Ovary (tissue), 10 donors: ENCODE measurements at places on chromosomes 11 and 22. TPM values are rescaled to one million over a fixed set of nuclear protein-coding genes. Genes with fewer than 3 reads are reported as not detected.
A peak's percentile ranks its signal among the peaks of the same experiment; 100 is the strongest.

DNA sequence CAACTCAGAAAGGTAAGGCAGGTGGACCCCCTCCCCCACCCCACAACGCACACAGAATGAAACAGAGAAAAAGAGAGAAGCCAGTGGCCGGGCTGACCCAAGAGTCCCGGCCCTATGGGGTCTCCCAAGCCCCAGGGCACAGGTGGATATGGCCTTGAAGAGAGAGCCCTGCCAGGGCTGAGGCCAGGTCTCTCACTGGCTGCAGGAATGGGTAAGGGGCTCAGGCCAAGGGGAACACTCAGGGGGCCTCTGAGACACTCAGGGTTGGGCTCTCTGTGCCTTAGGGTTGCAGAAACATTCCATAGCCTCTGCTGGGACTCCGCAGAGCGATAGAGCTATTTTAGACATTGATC is 98.0 kb downstream of the PDE2A start:
- H3K36me3 ChIP-seq = no peaks in the 10 kb centered on the region
- H3K27me3 ChIP-seq = no peaks in the 10 kb centered on the region
- no peak overlapping the region for H3K27ac ChIP-seq
- no peaks in the 10 kb centered on the region for H3K4me1 ChIP-seq
- no peak overlapping the region for H3K4me3 ChIP-seq
- DNase-seq = no peak

TRIM51 gene
- not detected for total RNA-seq

DNA sequence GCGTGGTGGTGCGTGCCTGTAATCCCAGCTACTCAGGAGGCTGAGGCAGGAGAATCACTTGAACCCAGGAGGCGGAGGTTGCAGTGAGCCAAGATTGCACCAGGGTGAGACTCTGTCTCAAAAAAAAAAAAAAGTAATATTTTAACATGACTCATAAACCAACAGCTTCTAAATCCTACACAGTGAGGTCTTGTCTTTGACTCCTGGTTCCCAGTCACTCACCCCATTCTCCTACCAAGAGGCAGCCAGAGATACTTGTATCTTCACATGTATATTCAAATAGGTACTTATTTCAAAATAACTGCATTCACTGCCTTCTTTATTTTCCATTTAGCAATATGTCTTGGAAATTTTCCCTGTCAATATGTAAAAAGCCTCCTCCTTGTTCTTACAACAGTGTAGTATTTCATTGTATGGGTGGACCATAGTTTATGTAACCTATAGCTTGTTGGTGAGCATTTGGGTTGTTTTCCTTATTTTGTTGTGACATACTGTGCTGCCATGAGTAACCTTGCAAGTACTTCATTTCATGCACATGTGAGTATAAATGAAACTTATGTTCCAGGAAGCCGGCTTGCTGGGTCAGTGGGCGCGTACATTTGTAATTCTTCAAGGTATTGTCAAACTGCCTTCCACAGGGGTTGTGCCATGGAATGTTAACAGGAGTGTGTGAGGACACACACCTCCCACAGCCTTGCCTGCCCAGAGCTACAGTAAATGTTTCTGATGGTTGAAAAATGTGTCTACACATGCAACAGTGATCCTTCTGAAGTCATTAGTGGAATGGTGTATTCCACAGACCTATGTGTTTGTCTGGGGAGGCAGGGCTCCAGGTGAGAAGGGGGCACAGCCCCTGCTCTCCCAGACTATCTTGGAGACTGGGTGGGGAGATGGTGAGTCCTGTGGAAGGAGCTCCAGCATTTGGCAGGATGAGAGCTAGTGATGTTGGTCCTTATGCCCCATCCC is 47.9 kb downstream of the OSBP2 start:
- H3K4me1 ChIP-seq = no peaks in the 10 kb centered on the region
- H3K27ac ChIP-seq = no peak overlapping the region
- H3K36me3 ChIP-seq = no peaks in the 10 kb centered on the region
- no peak overlapping the region for H3K4me3 ChIP-seq

DNA sequence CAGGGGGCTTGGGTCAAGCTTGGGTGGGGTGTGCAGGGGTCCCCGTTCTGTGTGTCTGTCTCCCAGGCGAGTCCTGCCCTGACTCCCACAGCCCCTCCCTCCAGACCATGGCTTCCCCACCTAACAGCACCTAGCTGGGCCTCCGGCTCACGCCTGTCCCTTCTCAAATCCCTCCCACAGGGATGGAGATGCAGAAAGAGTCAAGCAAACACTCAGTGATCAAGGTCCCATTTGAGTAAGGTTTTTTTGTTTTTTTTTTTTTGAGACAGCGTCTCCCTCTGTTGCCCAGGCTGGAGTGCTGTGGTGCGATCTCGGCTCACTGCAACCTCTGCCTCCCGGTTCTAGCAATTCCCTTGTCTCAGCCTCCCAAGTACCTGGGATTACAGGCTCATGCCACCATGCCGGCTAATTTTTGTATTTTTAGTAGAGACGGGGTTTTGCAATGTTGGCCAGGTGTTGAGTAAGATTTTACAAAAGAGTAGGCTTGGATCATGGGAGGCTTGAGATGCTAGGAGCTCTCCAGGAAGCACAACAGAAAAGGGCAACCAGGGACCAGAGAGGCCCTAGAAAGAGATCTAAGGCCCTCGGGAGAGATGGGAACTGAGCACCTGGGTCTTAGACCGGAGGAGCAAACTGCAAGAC is 5.7 kb downstream of the APOBEC3D start:
- DNase-seq = no peak
- H3K27me3 ChIP-seq = no peaks in the 10 kb centered on the region
- no peaks in the 10 kb centered on the region for H3K36me3 ChIP-seq
- peaks cover 2% of the 10 kb centered on the region for H3K4me1 ChIP-seq
- H3K27ac ChIP-seq = no peak overlapping the region
- no peak overlapping the region for H3K4me3 ChIP-seq

HBB gene
- total RNA-seq = 58.5 TPM

GRCh38 chr11:31355817-31356216 is 13.7 kb downstream of the DCDC1 start:
- H3K27me3 ChIP-seq = no peaks in the 10 kb centered on the region
- H3K36me3 ChIP-seq = no peaks in the 10 kb centered on the region
- DNase-seq = no peak
- no peak overlapping the region for H3K27ac ChIP-seq
- H3K4me1 ChIP-seq = no peaks in the 10 kb centered on the region

- no peaks in the 10 kb centered on the region for H3K27me3 ChIP-seq
- H3K4me1 ChIP-seq = no peaks in the 10 kb centered on the region
- H3K36me3 ChIP-seq = no peaks in the 10 kb centered on the region
- no peak for DNase-seq
- no peak overlapping the region for H3K4me3 ChIP-seq
- no peak overlapping the region for H3K27ac ChIP-seq
Measured at GRCh38 chr11:44203270-44204043, 106.5 kb downstream of the ALX4 start.

- H3K27ac ChIP-seq = no peak overlapping the region
- no peaks in the 10 kb centered on the region for H3K27me3 ChIP-seq
- no peak for DNase-seq
- H3K4me3 ChIP-seq = no peak overlapping the region
Measured at GRCh38 chr11:128832121-128832497, 35.0 kb downstream of the KCNJ1 start.

GRCh38 chr11:134332189-134332631 is 422 bp downstream of the GLB1L2 start:
- no peaks in the 10 kb centered on the region for H3K27me3 ChIP-seq
- no peak for DNase-seq
- H3K36me3 ChIP-seq = no peaks in the 10 kb centered on the region
- H3K4me3 ChIP-seq = peak overlapping the region; percentile 64
- peaks cover 8% of the 10 kb centered on the region for H3K4me1 ChIP-seq
- H3K27ac ChIP-seq = no peak overlapping the region

- DNase-seq = no peak
- no peaks in the 10 kb centered on the region for H3K4me1 ChIP-seq
- H3K27ac ChIP-seq = no peak overlapping the region
- H3K4me3 ChIP-seq = no peak overlapping the region
- peaks cover 2% of the 10 kb centered on the region for H3K27me3 ChIP-seq
Measured at GRCh38 chr11:59857439-59858434, 8.6 kb downstream of the TCN1 start.
